ENCODE measurements at places on chromosomes 3 and 15.
A peak's percentile ranks its signal among the peaks of the same experiment; 100 is the strongest.

DNA sequence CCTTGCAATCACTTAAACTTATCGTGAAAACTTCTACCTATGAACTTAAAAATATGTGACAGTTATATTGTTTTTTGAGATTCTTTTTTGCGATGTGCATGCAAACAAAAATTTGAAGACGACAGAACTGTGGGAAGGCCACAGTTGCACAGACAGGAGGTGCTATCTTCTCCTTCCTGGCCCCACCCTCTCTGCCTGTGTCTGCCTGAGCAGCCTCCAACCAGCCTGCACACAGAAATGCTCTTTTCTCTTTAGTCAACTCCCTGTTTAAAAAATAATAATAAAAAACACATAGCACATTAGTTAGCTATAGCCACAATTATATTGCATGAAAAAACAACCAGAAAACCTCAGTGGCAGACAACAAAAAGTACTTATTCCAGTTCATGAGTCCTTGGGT is 212.2 kb downstream of the ZNF621 start:
- DNase-seq = no peak

DNA sequence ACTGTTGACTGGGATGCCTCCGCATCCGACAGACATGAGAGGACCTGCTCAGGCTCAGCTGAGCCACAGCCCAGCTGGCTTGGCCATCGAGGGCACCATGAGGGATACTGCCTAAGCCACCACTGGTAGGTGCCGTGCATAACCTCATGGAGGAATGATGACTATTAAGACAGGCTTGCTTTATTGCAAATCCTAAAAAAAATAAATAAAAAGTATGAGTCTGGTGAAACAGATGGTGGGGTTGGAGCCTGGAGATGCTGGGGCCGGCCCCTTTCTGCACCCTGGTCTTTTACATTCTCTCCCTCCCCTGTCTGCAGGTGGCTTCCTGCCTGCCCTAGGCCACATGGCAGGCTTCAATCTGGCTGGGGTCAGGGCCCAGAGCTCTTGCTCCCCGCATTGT is 24.0 kb upstream of the RAD18 start:
- DNase-seq = no peak

GRCh38 chr3:122104515-122105194 is 49.5 kb downstream of the CD86 start:
- DNase-seq = no peak

GRCh38 chr15:55151631-55152030 is 45.1 kb downstream of the RSL24D1 start:
- no peak for DNase-seq

GRCh38 chr3:73061416-73061815 is at the start of gene EBLN2:
Gene EBLN2, plus strand, starts transcription at chr3:73061659. Its CDS starts 423 bp downstream, at chr3:73062082.
- no peak for DNase-seq

GRCh38 chr3:14794435-14794834 is 24.3 kb upstream of the FGD5 start:
- DNase-seq = no peak

DNA sequence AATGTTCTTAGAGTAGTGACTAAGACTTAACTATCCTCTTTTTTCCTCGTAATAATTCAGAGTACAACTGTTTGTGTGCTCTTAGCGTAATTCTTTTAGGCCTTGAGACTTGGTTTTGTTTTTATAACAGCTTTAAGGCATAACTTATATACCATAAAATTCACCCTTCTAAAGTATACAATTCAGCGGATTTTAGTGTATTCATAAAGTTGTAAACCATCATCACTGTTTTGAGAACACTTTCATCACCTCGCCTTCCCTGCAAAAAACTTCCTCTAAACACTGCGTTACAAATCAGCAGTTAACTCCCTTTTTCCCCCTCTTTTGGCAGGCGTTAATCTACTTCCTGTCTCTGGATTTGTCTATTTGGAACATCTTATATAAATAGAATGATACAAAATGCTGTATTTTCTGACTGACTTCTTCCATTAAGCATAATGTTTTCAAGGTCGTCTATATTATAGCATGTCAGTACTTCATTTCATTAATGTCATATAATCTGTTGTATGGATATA is 18.7 kb downstream of the DNAJC13 start:
- DNase-seq = no peak

GRCh38 chr3:188052169-188053035 is 101.6 kb upstream of the LPP start:
- DNase-seq = no peak

- no peak for DNase-seq
Measured at GRCh38 chr3:182606905-182607504, 186.3 kb upstream of the ATP11B start.

DNA sequence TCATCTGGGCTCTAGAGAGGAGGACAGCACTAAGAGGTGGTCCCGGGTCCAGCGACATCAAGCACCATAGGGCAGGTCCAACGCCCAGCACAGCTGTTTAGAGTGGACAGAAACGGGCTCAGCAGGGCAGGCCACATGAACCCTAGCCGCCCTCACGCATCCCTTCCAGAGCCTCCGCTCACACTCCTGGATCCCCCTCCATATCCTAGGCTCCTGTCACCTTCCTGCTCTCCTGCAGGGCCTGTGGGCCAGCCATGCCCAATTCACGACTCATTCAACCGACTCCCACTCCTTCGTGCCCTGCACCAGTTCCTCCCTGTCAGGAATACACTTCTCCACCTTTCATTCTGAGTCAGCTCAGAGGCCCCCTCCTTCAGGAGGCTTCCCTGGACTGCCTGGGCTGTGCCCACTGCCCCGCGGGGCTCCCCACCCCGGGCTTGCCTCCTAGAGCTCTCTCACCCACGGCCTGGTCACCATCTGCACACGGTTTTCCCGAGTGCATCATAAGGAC is 90.2 kb downstream of the LINGO1 start:
- no peak for DNase-seq

- DNase-seq = no peak
Measured at GRCh38 chr15:74960995-74961588, 4.5 kb upstream of the RPP25 start.

- no peak for DNase-seq
Measured at GRCh38 chr15:94206463-94207167, 24.7 kb upstream of the MCTP2 start.

DNA sequence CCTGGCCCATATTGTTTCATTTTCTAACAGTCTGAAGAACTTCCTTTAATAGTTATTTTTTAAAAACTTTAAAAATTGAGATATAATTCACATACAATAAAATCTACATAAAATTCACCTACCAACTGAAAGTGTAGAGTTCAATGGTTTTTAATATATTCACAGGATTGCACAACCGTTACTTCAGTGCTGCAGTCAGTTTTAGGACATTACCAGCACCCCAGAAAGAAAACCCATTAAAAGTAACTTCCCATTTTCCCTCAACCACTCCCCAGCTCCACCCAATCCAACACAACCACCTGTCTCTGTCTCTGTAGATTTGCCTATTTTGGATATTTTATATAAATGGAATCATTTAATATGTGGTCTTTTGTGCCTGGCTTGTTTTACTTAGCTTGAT is 29.6 kb downstream of the MGA start:
- DNase-seq = no peak

- DNase-seq = no peak
Measured at GRCh38 chr15:44450172-44450571, 22.7 kb downstream of the CTDSPL2 start.

- no peak for DNase-seq
Measured at GRCh38 chr3:69197922-69198530, 75.6 kb upstream of the LMOD3 start.

- no peak for DNase-seq
Measured at GRCh38 chr3:10602271-10602670, 96.9 kb upstream of the ATP2B2 start.

- DNase-seq = no peak
Measured at GRCh38 chr3:40511031-40511718, 5.3 kb downstream of the ZNF620 start.

GRCh38 chr3:160114355-160114995 is 110.7 kb upstream of the C3orf80 start:
- no peak for DNase-seq

DNA sequence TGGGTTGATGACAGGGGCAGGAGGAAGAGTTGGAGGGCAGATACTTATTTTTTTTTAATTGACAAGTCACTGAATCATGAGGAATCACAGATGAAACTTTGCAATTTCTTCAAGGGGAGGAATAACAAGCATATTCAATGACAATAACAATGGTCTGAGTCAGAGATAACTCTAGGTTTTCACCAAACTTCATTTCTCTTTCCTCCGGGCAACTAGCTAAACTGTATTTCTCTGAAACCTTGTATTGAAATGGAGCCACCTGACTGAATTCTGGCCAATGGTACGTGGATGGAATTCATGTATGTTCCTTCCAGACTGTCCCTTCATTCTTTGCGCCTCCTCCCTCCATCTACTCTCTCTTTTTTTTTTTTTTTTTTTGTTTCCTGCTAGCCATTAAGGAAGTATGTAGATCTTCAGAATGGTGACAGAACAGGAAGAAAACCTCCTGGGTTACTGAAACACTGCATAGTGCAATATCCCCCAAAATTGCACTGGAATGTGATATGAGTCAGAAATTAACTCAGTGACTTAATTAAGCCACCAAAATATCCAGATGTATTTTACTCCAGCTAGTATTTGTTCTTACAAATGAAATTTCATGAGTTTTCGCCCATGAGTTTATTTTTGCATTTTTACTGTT is 495.4 kb downstream of the OTOL1 start:
- no peak for DNase-seq

- no peak for DNase-seq
Measured at GRCh38 chr3:89280301-89280700, 172.9 kb downstream of the EPHA3 start.

DNA sequence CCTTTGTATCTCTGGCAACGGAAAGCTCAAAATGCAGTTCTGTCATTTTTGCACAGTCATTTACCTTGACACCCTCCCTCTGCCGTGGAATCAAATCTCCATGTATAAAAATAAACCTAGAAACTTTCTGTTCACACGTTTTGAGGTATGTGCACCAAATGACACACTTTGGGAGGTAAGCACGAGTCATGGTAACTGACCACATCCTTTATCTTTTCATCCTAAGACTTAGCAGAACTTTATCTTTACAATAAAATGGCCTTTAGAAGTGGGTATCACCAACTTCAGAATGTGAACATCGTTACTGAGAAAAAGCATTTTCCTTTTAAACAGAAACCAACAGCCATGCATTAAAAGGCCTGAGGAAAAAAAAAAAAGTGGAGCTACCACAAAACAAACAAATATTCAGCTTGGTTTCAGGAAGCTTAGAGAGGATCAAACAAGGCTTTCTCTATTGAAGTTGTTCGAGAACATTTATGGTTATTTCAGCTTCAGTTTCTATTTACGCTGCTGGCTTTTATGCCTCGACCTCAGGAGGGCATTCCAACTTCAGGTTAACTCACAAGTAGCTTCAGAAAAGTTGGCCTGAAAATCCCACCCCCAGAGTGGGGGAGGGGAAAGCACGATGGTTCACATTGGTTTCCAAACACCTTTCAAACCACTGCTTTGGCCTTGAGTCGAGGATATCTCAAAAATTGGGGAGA is 171.1 kb upstream of the ICE2 start:
- no peak for DNase-seq

DNA sequence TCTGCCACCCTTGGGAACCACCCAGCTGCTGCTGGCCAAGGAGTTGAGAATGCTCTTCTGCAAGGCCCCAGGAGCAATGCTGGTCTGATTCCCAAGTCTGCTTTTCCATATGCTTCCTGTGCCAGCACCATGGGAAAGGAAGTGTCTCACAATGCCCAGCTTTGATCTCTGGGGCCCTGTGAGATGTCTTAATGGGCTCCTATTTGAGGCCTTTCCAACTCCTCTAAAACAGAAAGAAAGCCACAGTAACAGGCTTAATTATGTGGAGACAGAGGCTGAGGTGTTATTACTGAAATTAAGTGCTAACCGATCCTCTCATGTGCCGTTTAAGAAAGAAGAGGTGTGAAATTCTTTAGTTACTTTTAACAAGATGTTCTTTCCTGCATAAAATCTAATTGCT is 4.5 kb downstream of the EOGT start:
- no peak for DNase-seq

DNA sequence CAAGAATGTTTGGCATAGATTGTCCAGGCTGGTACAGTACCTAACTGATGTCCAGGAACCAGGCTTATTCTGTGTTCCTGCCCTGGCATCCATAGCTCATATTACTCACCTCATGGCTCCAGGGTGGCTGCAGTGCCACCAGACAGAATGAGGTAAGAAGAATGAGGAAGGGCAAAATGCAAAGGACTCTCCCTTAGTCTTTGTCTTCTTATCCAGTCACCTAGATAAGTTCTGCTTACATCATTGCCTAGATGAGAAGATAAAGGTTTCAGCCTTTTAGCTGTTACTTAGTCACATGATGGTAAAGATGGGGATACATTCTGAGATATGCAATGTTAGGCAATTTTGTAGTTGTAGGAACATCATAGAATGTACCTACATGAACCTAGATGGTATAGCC is 45.8 kb downstream of the CHP1 start:
- DNase-seq = no peak

GRCh38 chr15:85580879-85581278 is 200.5 kb downstream of the AKAP13 start:
- DNase-seq = no peak

DNA sequence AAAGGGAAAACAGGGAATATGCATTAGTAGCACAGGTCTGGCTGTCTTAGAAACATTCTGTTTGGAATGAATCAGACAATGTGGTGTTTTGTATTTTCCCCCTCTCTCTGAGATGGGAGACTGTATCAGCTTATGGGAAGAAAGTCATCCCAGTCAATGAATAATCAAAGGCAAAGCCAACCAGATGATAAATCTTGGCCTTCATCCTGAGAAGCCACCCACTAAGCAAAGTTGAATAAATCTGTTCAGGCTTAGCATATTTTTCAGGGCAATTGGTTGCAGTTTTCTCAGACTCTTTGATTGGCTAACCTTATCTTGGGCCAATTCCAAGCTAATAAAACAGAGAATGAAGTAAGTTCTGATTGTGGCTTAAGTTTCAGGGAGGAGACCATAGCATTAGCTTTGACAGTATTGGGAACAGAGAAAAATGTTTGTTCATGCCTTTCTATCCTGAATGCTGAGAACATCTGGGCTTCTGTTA is 63.6 kb upstream of the ARL8B start:
- no peak for DNase-seq

DNA sequence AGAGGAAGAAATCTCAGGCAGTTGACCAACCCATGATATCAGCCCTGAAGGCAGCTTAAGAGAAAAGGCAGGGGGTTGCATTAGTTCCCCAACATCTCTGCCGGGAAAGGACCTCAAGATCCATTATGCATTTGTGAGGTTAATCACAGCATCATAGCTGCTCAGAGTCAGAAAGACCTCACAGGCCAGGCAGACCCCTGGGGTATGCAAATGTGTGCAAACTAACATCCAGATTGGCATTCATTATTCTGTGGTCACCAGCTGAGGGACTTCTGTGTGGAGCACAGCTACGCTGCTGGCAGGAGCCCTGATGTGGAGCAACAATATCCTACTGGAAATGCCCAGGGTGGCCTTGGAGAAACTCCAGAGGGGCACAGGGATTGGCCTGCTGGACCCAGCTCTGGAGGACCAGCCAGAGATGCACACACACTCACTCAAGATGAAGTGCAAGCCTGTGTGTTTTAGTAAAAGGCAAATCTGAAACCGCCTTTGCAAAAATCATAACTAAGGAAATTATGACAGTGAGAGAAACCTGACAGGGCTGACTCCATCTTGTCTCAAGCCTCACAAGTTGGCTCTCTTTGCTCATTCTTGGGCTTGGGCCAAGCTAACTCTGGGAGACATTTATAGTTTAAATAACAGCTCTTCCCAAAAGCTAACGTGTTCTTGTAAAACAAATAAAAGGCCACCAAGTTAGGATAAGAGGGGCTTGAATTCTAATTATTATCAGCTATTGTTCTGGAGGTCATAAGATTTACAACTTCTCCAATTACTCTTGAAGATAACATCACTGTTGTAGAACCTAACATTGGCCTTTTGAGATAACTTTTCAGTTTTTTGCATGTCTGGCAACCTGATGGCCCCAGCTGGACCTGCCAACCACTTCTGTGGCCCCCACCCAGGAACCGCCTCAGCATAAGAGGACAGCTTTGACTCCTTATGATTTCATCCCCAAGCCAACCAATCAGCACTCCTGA is 257.1 kb downstream of the UACA start:
- DNase-seq = peak; percentile 44

Data from NAMALWA (cell line).